Neuronal stem cell (in vitro differentiated cells): ENCODE measurements at places on chromosomes 6 and 20.
A peak's percentile ranks its signal among the peaks of the same experiment; 100 is the strongest.

- no peak for DNase-seq
Observed at GRCh38 chr6:40627316-40627715, 40.2 kb upstream of the LRFN2 start.

- no peak for DNase-seq
Observed at GRCh38 chr6:106501960-106502371, 127.3 kb downstream of the RTN4IP1 start.

GRCh38 chr20:51444467-51444866, 98.1 kb downstream of the NFATC2 start:
- no peak for DNase-seq

DNA sequence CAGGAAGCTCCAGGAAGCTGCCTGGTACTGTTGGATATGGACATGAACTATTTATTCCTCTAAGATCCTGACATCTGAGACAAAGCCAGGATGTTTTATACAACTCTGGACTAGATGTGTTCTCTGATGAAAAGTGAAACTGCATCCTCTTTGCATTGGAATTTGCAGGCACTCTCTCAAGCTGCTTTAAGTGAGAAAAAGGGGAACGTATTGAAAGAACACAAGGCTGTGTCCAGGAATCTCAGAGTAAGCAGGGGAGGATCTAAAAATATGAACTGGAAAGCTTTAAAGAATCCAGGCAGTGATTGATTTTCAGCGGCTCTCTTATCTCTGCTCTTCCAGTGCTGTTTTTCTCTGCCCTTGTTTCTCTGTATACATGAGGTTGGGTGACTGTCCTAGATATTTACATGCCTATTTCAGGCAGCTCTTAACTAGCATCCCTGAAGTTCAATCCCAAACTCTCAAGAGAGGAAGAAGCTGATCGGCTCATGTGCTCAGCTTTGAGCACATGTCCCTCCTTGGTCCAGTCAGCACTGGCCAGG, 193.8 kb downstream of the PLCB4 start:
- no peak for DNase-seq

- DNase-seq: no peak
Observed at GRCh38 chr6:12963567-12963966, 247.0 kb downstream of the PHACTR1 start.

DNA sequence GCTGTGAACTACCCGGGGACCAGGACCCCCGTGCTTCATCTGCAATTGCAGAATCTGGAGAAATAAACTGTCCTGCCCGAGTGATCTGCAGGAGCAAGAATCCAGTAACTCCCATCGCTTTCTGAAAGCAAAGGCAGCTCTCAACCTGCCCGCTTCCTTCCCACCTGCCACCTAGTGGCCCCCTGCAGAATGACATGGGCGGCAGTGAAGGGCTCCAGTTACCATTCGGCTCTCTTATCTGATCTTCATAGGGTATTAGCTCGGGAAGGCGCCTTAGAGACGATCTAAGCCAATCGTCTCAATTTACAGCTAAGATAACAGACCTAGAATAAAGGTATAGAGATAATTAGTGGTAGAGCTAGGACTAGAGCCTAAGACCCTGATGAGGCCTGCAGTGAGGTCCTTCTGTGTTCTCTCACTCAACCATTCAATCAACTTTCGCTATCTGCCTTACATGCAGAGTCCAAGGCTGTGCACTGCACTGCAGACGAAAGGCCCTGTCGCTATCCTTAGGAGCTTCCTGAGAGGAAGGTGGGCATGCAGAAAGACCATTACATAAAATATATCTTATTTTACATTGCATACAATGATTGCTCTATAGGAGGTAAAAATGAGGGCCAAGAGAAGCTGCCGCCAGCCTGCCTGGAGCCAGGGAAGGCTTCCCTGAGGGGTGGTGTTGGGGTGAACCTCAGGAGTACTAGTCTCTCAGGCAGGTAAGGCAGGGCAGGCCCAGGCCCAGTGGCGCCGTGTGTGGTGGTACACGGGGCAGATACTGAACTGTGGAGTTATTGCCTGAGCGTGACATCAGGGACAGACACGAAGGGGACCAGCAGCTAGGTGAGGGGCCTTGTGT, 7.1 kb upstream of the PSMG4 start:
- DNase-seq: peak; percentile 76

GRCh38 chr6:24214984-24215383, 89.0 kb downstream of the NRSN1 start:
- DNase-seq: no peak

DNA sequence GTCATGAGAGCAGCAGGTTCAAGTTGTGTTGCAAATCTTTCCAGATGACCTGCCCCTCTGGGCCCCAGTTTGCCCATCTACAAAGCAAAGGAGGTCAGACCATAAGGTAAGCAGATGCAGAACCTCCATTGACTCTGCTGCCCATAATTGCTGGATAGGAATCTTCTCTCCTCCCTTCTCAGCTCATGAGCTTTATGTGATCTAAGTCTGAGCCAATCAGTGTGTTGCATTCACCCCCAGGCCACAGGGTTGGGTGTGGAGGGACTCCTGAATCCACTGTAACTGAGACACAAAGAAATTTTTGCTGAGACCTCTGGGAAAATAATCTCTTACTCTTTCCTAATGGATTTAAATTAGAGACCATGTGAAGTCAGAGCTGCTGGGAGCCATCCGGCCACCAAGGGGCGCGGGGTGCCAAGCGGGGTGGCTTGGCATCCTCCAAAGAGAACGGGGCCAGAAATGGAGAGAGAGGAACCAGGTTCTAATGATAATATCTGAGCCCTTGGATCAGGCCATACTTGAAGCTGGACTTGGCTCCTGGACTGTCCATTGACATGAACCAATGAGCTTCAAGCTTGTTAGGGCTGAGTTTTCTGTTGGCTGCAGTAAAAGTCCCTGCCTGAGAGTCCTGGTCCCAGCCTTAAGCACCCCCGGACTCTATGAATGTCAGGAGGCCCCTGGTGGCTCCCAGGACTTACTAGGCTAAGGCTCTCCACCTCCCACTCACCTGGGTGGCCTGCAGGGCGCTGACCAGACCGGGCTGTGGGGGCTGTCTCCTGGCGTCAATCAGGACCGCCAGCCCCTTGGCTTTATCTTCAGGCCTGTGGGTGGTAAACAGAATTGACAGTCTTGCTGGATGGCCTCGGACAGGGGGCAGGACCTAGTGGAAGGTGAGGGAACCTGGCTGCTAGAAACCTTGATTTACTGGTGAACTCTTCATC, 32.8 kb downstream of the KIAA1755 start:
- DNase-seq: no peak

DNA sequence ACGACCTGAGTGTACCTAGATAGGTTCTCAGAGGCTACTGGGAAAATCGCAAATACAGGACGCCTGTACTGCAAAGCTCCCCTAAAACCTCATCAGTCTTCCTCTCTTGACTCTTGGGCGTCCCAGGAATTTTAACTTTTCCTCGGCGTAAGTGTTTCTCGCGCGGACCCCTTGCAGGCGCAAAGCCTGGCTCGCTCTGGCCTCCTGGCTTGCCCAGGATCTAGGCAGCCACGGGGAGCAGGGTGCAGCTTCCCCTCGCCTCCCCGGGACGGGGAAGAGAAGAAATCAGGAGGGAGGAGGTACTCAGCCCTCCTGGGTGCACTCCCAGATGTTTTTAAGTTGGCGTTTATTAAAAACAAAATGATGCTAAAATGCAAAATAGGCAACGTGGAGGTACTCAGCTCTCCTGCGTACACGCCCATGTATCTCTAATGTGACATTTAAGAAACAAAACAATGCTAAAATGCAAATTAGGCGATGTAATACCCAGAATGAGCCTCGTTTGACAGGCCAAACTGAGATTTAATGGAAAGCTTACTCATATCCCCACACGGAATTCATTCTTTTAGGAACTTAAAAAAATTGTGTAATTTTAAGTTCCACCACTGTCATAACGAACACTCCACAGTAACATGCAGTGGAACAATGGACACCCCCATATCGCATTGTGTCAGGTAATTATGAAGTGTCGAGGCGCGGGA, 1.6 kb upstream of the SOBP start:
- DNase-seq: no peak

DNA sequence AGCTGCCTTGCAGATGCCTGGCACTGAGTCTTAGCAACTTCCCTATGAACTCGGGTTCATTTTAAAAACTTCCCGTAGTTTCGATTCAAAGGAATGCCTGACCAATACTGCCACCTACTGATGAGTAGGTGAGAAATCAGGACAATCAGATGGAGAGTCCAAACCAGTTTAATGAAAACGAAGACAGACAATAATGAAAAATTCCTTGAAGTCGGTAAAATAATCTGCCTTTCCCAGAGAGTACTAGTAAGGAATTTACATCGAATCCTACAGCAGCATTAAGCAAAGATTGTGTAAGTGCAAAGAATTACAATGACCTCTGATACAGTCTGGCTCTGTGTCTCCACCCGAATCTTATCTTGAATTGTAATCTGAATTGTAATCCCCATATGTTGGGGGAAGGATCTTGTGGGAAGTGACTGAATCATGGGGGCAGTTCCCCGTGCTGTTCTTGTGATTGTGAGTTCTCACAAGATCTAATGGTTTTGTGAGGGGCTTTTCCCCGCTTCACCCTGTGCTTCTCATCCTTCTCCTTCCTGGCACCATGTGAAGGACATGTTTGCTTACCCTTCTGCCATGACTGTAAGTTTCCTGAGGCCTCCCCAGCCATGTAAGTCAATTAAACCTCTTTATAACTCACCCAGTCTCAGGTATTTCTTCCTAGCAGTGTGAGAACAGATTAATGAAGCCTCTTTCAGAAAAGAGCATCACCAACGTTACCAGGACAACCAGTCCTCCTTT, 134.4 kb downstream of the ARHGAP18 start:
- peak; percentile 17 for DNase-seq

DNA sequence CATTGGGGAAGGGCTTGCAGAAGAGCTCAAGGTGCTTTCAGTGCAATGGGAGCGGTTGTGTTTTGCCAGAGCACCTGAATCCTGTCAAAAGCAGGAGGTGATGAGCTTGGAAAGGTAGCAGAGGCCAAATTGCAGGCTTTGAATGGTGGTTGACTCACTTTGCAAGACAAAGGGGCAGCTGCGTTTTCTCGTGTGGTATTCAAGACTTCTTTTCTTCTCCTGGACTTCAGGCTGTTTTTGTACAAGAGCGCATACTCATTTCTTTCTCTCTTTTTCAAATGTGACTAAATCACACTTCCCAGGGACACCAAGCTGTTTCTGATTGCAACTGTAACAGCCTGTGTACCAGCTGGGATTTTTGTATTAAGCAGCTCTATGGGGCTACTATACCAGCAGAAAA, 32.3 kb downstream of the GHRH start:
- DNase-seq: no peak

DNA sequence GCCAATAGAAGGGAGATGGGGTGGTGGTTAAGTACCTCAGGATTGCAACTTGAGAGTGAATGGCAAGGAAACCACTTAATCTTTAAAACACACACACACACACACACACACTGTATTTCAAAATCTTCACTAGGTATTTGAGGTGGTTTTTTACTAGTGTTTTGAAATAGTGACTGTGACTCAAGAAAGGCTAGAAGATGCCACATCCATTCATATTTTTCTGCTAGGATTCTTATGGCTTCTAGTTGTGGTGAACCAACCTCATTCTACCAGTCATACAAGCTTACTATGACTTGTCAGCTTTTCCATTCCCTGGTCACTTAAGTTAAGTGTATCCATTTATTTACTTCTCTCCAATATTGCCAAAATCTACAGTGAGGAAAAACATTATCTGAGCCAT, 519.4 kb upstream of the JAG1 start:
- no peak for DNase-seq

- no peak for DNase-seq
Observed at GRCh38 chr6:122772724-122773415, 6.6 kb upstream of the FABP7 start.

DNA sequence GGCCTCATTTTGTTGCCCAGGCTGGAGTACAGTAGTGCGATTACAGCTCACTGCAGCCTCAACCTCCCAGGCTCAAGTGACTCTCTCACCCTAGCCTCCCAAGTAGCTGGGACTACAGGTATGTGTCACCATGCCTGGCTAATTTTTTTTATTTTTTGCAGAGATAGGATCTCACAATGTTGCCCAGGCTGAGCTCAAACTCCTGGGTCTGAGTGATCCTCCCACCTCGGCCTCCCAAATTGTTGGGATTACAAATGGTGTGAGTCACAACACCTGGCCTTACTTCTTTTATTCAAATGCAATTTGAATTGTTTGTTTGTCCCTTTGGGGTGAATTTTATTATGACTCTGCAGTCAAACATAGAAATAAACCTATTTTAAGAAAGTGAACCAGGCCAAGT, 131.7 kb upstream of the SLC22A16 start:
- no peak for DNase-seq

DNA sequence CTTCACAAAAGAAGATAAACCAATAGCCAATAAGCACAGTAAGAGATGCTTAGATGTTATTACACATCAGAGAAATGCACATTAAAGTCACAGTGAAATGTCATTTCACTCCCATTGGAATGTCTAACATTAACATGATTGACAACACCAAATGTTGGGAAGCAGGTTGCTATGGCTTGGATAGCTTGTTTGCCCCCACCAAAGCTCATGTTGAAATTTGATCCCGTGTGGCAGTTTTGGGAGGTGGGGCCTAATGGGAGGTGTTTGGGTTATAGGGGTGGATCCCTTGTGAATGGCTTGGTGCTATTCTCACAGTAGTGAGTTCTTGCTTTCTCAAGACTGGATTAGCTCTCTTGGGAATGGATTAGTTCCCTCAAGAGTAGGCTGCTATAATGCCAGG, 44.8 kb downstream of the MRAP2 start:
- no peak for DNase-seq
